ENCODE measurements at places on chromosomes 1 and 21. TPM values are rescaled to one million over a fixed set of nuclear protein-coding genes. Genes with fewer than 3 reads are reported as not detected.
A peak's percentile ranks its signal among the peaks of the same experiment; 100 is the strongest.

DNA sequence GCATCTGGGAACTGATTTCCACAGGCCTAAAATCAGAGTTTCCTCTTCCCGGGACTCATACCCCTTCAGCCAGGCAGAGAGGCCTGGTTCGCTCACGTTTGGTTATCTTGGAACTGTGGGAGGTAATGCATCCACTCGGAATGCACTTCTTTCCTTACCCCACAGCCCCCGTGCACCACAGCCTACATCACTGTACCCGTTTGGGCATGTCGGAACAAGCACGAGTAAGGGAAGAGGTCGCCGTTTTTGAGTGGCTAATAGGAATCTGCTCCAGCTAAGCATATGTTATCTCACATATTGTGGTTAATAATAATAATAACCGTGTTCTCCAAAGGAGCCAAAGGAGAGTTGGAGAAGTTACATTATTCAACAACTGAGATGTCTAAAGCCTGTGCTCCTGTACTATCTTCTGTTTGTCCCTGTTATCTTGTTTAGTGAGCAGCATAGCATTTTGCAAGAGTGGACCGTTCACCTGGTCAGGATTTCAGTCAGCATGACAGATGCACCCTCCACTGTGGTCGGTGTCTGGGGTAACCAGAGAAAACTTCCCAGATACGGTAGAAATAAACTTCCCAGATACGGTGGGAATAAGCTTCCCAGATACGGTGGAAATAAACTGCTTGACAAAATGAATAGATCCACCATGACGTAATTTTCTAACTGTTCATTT is 198.6 kb downstream of the SDCCAG8 start:
- no peak for DNase-seq

DNA sequence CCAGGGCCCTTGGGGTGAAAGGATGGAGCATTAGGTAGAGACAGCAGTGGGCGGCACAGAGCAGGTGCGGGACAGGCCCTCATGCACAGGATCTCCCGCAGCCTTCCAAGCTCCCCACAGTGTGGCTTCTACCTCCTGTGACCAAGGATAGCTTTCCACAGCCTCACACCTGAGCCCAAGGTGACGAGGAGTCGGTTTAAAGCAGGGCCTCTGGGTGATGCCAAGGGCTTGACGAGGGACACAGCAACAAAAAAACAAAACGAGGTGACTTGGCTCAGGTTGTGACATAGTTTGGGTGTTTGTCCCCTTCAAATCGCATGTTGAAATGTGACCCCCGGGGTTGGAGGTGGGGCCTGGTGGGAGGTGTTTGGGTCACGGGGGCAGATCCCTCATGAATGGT is 15.3 kb downstream of the RSPH1 start:
- no peak for DNase-seq

- peak; percentile 52 for DNase-seq
These were observed 330.9 kb downstream of the S1PR1 start for GRCh38 chr1:101567582-101568189.

- DNase-seq = no peak
These were observed 25.8 kb upstream of the VPS26C start for GRCh38 chr21:37292941-37293340.

GRCh38 chr1:235872270-235872669 is 5.6 kb upstream of the LYST start:
- DNase-seq = no peak

DNA sequence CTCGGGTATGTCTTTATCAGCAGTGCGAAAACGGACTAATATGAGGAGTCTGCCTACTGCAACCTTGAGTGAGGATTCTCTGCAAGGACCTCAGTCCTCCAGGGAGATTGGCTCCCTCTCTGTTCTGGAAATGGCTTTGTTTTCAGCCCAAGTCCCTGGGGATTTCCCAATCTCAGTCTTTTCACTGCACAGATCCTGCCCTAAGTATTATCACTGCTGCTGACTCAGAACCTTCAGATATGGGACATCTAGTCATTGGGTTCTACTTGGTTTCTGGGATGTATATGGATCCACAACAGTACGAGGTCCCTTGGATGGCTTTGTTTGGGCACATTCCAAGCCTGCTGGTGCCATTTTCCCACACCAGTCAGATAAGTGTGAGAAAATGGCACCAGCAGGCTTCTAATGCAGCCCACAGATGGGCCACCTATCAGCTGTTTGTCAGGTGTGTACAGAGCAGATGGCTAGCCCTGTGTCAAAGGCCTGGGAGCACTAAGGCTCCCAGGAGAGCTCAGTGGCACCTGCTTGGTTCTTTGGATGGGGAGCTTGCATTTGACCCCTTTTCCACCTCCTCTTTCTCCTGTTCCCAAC is 27.4 kb downstream of the ELF3 start:
- no peak for DNase-seq

- no peak for DNase-seq
These were observed 104.0 kb upstream of the WNT4 start for GRCh38 chr1:22246755-22247480.

The KCNT2 gene
- polyA plus RNA-seq = 0.97 TPM

The RGS16 gene
- polyA plus RNA-seq = 5.5 TPM

The EDARADD gene
- 0.26 TPM for polyA plus RNA-seq

The RHBDL2 gene
- 0.07 TPM for polyA plus RNA-seq

The RIIAD1 gene
- 7.0 TPM for polyA plus RNA-seq

The SERPINC1 gene
- polyA plus RNA-seq = 0.49 TPM

The CCDC17 gene
- polyA plus RNA-seq = 2.2 TPM

The FAM78B gene
- 0.51 TPM for polyA plus RNA-seq

All from adrenal gland (tissue), 19 donors.